Breast epithelium (tissue), 4 donors: ENCODE measurements at places on chromosomes 13 and 19. TPM values are rescaled to one million over a fixed set of nuclear protein-coding genes. Genes with fewer than 3 reads are reported as not detected.

Gene FCAR
- total RNA-seq: 1.3 TPM

Gene PLIN4
- 629 TPM for total RNA-seq

Gene GRK1
- not detected for total RNA-seq

Gene LYL1
- total RNA-seq: 9.2 TPM

Gene C5AR1
- total RNA-seq: 20.0 TPM

Gene PGLYRP1
- total RNA-seq: not detected

Gene CLEC11A
- total RNA-seq: 20.6 TPM

Gene CD79A
- 0.80 TPM for total RNA-seq

Gene NALCN
- total RNA-seq: 0.80 TPM

Gene ZNF649
- total RNA-seq: 11.7 TPM

Gene PLPP2
- 120 TPM for total RNA-seq

Gene RHPN2
- 1.4 TPM for total RNA-seq

Gene RNF17
- total RNA-seq: 0.29 TPM

Gene MCEMP1
- total RNA-seq: 1.0 TPM

Gene SOX1
- not detected for total RNA-seq

Gene RNF113B
- not detected for total RNA-seq

Gene APOC1
- 59.0 TPM for total RNA-seq

Gene MAG
- not detected for total RNA-seq

Gene PEAK3
- total RNA-seq: 1.8 TPM

Gene AP1M1
- 43.3 TPM for total RNA-seq

Gene ZNF132
- total RNA-seq: 13.3 TPM

Gene PINLYP
- total RNA-seq: 12.5 TPM

Gene ZNF382
- 6.6 TPM for total RNA-seq

Gene KIRREL2
- 0.66 TPM for total RNA-seq

Gene ATP12A
- total RNA-seq: not detected

Gene GSX1
- not detected for total RNA-seq

Gene KLK2
- total RNA-seq: 0.44 TPM

Gene LENG8
- total RNA-seq: 204 TPM

Gene TMEM59L
- total RNA-seq: not detected

Gene TSSK6
- total RNA-seq: 2.3 TPM

Gene ZNF223
- total RNA-seq: 5.6 TPM

Gene ZMYM2
- 93.1 TPM for total RNA-seq

Gene F10
- total RNA-seq: 63.2 TPM

Gene MARK4
- total RNA-seq: 11.0 TPM

Gene TINCR
- 1.1 TPM for total RNA-seq

Gene TMC4
- total RNA-seq: 41.6 TPM

Gene DMWD
- total RNA-seq: 24.2 TPM

Gene KLF1
- total RNA-seq: not detected
